ENCODE measurements at places on chromosomes 7 and 10.

DNA sequence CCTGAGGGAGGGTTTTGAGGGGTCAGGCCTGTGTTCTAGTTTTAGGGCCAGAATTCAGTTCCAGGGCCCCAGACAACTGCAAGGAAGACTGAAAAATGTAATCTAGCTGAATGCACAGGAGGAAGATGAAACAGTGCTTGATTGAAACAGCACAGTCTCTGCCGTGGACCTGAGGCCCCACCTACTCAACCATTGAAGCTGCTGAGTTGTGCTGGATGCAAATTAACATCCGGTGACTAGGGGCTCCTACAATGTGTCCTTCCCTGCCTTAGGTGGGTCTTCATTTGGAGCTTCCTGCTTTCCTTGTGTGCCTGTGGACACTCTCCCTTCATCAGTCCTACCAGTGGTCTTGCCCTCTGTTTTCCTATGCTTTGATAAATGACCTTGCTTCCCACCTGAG lies 5.7 kb downstream of the GLRX3 start:
- DNase-seq = no peak

- no peak for DNase-seq
Measured at GRCh38 chr7:138895679-138896078, 85.5 kb downstream of the KIAA1549 start.

- DNase-seq = peak; percentile 35
Measured at GRCh38 chr7:64183126-64183742, 23.8 kb upstream of the ZNF735 start.

DNA sequence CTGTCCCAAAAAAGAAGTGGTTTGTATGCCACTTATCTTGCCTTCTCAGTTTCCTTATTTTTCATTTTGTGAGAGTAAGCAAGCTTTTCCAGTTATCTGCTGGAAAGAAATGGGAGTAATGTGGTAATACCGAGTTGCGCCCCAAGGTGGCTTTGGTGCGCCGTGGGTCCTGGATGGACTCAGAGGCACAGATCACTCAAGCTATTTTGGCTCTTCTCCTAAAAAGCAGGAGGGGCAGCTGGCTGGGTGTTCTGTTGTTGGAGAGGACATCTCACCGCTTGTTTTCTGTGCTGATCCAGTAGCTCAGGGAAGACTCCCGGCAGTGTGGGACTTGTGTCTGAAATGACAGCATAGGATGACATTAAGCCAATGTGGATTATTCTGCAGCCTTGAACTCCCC lies 16.4 kb downstream of the PRKRIP1 start:
- no peak for DNase-seq

GRCh38 chr7:158495786-158496185 lies 91.8 kb downstream of the PTPRN2 start:
- no peak for DNase-seq

- no peak for DNase-seq
Measured at GRCh38 chr10:85105614-85106255, 777.3 kb downstream of the CCSER2 start.
